ENCODE measurements at places on chromosomes 5 and 9. TPM values are rescaled to one million over a fixed set of nuclear protein-coding genes. Genes with fewer than 3 reads are reported as not detected.

Gene PCDHGA12
- 1.5 TPM for polyA plus RNA-seq

Gene BAAT
- 0.47 TPM for polyA plus RNA-seq

Gene FUT7
- polyA plus RNA-seq, result not detected

Gene SMC5
- 71.6 TPM for polyA plus RNA-seq

Gene FST
- polyA plus RNA-seq, result 34.1 TPM

Gene INIP
- 35.7 TPM for polyA plus RNA-seq

Gene TEX53
- polyA plus RNA-seq, result not detected

Gene MSX2
- 1.0 TPM for polyA plus RNA-seq

GRCh38 chr9:124769549-124770358 lies 1.4 kb downstream of the NR6A1 start:
- no peak for DNase-seq

DNA sequence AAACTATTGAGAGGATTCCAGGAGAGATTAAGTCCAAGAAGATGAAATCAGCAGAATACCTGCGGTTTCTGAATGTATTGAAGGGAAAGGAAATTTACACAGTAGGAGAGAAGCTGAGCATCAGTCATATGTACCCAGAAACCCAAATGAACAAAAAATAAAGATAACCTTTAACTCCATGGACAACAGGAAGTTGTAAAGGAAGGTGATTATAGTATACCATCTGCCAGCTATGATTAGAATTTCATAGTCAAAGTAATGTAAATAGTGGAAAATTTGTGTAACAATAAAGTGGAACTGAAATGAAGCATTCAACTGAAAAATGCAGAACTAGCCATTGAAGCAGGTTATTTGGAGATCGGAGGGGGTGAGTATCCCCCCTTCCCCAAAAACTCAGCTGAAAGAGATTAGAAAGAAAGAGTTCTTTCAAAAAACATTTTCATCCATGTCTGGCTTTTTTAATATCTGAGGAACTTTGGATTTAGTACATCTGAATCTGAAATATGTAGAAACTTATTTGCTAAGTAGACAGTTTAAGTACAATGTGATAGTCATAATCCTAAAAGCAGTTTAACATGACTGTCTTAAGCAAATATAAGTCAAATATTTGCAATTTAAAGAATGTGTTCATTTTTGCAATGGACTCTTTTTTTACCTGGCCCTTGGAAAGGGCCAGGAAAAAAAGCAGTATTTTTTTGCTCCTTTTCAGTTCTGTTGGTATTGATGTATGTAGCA lies 58.4 kb downstream of the APC start:
- no peak for DNase-seq

DNA sequence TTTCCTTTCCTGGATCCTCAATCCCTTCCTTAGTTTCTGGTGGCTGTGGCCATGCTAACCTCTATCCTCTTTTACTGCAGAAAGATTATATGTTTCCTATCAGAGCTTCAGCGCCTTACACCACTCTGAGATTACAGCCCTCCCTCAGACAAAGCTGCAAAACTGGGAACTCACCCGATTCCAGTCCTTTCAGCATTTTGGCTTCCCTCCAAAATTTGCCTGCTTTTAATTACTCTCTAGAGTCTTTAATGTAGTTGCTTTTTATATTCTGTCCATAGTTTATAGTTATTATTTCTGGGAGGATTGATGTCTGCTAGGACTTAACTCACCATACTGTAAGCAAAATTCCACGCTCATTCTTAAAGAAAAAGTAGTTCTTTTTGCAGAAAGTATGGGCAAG lies 110.2 kb downstream of the NSG2 start:
- DNase-seq, result no peak

DNA sequence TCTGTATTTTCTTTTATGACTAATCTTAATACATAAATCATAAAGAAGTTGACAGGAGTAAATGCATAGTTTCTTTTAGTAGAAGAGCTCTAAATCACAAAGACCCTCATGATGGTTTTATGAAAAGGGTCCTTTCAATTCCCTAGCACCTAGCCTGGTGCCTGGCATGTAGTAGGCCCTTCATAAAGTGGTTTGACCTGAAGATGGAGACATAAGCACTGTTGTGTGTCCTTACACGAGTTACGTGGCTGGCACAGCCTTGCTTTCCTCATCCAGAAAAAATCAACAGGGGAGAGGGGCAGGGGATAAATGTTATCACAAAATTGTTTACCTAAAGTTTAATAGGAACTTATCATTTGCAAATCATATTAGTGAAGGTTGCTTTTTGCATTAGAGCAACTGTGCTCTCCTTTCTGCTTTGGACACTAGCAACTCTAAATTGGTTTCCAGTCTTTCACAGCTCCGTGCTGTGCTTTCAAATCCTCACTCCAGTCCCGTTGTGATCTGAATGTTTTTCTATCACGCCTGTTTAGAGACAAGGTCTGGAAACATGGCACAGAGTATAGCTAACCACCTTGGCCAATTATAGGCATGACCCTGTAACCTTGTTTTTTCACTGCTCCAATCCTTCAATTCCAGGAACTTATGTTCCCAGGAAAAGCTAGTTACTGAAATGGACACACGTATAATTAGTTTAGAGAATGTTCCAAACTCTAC lies 55.7 kb downstream of the ARL15 start:
- no peak for DNase-seq

DNA sequence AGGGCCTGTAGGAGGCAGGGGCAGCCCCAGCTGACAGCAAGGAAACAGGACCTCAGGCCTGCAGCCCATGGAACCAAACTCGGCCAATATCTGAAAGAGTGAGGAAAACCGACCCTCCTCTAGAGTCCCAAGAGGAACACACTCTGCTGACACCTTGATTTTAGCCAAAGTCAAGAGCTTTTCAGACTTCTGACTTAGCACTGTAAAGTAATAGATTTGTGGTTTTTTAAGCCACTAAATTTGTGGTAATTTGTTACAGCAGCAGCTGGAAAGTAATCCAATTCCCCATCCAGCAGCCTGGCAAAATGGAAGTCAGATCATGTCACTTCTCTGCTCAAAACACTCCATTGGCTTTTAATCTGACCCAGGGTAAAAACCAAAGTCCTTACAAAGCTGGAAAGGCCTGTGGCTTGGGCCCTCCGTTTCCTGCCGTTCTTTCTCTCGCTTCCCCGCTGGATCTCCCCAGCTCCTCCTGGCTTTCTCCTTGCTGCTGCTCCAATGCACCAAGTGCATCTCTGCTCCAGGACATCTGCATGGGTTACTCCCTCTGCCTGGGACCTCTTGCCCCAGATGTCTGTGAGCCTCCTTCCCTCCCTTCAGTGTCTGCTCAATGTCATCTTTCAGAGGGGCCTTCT lies 79.0 kb downstream of the C5orf15 start:
- no peak for DNase-seq

- DNase-seq, result no peak
These were observed 94.6 kb downstream of the RAPGEF1 start for GRCh38 chr9:131645078-131645776.

DNA sequence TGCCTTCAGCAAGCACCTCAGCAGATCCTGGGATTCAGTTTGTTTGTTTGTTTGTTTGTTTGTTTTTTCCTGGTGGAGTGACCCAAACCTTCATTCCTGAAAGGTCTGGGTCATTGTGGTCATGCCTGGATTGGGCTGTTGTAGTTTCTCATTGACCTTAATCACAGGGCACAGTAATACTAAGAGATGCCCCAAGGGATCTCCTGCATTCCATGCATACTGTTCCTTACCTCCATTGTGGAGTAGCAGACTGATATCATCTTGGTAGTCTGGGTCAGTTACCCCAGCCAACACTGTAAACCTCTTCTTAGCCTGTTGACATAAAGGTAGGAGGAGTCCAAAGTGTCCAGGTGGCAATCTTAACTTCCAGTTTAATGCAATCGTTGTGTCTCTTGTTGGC lies 1466.7 kb upstream of the CDH9 start:
- DNase-seq, result no peak

DNA sequence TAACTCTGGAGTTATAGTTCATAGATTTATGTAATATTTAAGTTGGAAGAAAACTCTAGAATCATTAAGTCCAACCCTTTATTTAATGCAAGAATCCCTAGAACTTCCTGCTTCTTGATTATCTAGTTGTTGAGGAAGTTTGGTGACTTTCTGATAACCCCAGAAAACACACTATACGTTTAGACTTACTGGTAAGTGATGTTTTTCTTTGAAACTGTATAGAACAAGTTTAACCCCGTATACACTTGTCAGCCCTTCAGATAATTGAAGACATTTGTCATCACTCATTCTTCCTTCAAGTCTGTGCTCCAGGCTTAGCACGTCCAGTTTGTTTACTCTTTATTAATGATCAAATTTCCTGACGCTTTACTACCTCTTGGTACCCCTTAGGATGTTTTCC lies 9.0 kb downstream of the NDUFS4 start:
- peak; percentile 2 for DNase-seq

DNA sequence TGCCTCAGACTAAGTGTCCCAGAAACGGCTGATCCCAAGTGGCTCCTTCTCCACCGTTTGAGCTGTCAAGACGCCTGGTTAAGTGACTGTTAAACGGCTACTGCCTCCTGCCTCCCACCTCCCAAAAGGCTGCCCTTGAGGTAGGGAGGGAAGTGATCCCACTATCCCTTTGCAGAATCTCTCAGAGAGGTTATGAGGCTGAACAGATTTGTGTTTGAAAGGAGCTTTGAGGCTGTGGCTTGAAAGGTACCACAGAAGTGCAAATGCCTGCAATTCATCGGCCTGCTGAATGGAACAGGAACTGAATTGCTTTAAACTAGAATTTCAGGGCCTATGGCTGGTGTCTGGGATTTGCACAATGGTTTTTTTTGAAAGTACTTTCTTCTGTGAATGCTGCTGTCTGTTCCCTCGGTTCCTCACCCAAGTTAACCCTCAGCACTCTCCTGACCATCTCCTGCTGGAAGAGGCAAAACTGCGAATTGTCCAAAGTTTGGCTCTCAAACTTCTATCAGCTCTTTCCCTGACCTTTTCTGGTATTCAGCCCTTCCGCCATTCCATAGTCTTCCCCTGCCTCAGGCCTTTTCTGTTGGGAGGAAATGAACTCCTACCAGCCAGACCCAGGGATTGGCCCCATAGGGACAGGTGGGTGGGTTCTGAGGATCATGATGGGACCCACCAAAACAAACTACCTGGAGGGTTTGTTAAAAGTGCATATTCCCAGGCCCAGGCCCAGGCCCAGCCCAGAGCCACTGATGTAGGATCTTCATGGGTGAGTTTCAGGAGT lies 453.3 kb downstream of the KDM4C start:
- no peak for DNase-seq

- DNase-seq, result no peak
These were observed 5.8 kb downstream of the ADAMTS6 start for GRCh38 chr5:65475895-65476294.

GRCh38 chr9:2389404-2389803 lies 232.2 kb upstream of the VLDLR start:
- no peak for DNase-seq

- no peak for DNase-seq
These were observed 145.3 kb upstream of the ZNF462 start for GRCh38 chr9:106717686-106718085.

- no peak for DNase-seq
These were observed 94.0 kb downstream of the CAVIN4 start for GRCh38 chr9:100671898-100672297.

DNA sequence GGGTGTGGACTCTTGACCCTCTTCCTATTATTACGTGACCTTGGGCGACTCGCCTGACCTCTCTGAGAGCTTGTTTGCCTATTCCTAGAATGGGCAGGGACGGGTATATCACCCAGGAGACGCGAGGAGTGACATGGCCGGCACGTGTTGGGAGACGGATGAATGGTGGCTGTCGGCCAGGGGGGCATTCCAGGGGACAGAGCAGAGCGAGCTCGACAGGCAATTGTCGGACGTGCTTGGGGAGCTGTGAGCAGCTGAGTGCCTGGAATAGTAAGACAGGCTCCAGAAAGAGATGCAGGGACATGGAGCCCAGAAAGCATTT lies 29.3 kb upstream of the UNC5A start:
- no peak for DNase-seq

DNA sequence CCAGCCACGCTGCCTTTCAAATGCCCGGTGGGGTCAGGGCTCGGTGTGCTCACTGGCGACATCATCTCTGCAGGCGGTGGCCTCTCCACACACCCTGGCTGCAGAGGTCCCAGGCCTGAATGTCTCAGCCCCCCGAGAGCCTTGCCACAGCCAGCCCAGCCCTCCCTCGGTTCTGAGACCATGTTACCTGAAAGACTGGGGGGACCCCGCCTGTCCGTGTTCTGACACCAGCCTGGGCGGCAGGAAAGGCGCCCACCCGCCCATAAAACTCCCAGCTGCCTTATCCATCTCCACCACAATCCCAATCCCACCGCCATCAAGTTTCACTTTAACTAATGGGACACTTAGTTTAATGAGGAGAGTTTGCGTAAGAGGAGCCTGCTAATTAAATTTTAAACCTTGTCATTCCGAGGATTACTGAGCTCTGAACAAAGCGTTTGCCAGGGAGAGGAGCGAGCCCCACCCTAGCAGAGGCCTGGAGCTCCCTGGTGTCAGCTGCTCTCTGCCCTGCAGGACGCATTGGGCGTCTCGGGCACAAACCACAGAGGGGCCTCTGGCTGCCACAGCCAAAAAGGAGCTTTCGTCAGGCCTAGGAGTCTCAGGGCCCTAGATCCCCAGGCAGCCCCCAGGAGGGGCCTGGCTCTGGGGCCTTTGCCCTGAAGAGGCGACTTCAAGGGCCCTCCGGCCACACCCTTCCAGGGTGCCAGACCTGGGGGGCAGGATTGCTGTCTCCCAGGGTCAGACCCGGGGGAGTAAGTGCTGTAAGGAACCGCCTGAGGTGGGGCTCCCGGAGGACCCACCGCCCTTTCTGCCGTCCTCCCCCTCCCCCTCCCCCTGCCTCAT lies 15.3 kb downstream of the LHX3 start:
- DNase-seq, result no peak

DNA sequence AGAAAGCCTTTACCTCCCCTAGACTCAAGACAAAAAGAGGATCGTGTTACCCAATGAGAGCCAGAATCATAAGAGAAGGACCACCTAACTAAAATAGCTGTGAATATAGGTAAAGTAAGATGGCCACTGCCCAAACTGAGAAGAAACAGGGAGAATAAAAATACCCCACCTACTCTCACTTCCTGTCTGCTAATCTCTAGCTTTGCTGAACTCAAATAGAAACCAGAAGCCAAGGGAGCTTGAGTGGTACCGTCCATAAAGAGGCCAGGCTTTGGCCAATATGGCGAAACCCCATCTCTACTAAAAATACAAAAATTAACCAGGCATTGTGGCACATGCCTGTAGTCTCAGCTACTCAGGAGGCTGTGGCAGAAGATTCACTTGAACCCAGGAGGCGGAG lies 123.0 kb upstream of the FST start:
- no peak for DNase-seq

DNA sequence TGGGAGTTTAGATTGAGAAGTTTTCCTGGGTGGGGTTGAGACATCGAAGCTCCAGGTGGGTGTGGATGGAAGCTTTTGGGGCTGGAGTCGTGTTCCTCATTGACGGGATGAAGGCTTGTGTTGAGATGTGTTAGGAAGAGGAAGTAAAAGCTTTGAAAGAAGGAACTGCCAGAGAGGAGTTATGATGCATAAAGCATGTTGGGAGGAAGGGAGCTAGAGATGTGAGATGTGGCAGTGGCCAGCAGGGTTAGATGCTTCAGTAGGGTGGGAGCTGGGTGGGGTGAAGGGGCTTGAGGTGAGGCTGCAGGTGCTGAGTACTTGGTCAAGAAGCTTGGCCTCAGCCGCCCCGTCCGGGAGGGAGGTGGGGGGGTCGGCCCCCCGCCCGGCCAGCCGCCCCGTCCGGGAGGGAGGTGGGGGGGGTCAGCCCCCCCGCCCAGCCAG lies 56.7 kb downstream of the HSPA4 start:
- no peak for DNase-seq

GRCh38 chr9:137665697-137666512 lies 47.1 kb downstream of the EHMT1 start:
- DNase-seq, result no peak
